ENCODE measurements at places on chromosomes 4 and X. TPM values are rescaled to one million over a fixed set of nuclear protein-coding genes. Genes with fewer than 3 reads are reported as not detected.

Gene MAOA
- 243 TPM for total RNA-seq

Gene PAGE2
- total RNA-seq, result not detected

Gene SETD7
- 41.0 TPM for total RNA-seq

Gene TSPAN7
- total RNA-seq, result 1.3 TPM

Gene AKAP4
- total RNA-seq, result not detected

Gene TMSB15A
- total RNA-seq, result not detected

Gene KLHL13
- total RNA-seq, result 2.3 TPM

Gene TSPAN6
- total RNA-seq, result 25.5 TPM

Gene SPANXN4
- total RNA-seq, result not detected

Gene MAGED4
- total RNA-seq, result 0.48 TPM

Gene SATL1
- total RNA-seq, result not detected

Gene FGF13
- total RNA-seq, result 3.0 TPM

Gene MAGEA2B
- total RNA-seq, result not detected

Gene RHOH
- total RNA-seq, result under 0.01 TPM

Gene C4orf54
- not detected for total RNA-seq

Gene DIAPH2
- 12.4 TPM for total RNA-seq

Gene NXF3
- total RNA-seq, result not detected

Gene SHROOM4
- 0.43 TPM for total RNA-seq

Gene SSX4B
- not detected for total RNA-seq

Gene KIT
- total RNA-seq, result not detected

Gene KIF4A
- total RNA-seq, result 1.4 TPM

Data from tracheal epithelial cell (primary cell).